Large intestine (tissue), 12 donors: ENCODE measurements at places on chromosomes 12 and 14. TPM values are rescaled to one million over a fixed set of nuclear protein-coding genes. Genes with fewer than 3 reads are reported as not detected.

- H3K4me1 ChIP-seq = no peaks in the 10 kb centered on the region
- H3K36me3 ChIP-seq = no peaks in the 10 kb centered on the region
- H3K27me3 ChIP-seq = no peaks in the 10 kb centered on the region
- H3K4me3 ChIP-seq = no peak overlapping the region
Measured at GRCh38 chr14:54877703-54878021, 25.0 kb downstream of the GCH1 start.

- DNase-seq = no peak
- no peak overlapping the region for H3K4me3 ChIP-seq
- H3K27me3 ChIP-seq = no peaks in the 10 kb centered on the region
- H3K4me1 ChIP-seq = no peaks in the 10 kb centered on the region
- no peak overlapping the region for H3K27ac ChIP-seq
Measured at GRCh38 chr14:101103321-101103901, 199.9 kb upstream of the RTL1 start.

GRCh38 chr14:22952418-22952817 is 4.5 kb downstream of the HAUS4 start:
- peaks cover 12% of the 10 kb centered on the region for H3K4me1 ChIP-seq
- H3K4me3 ChIP-seq = no peak overlapping the region
- H3K27me3 ChIP-seq = no peaks in the 10 kb centered on the region
- no peak overlapping the region for H3K27ac ChIP-seq

Gene NKX2-1
- polyA plus RNA-seq = not detected

DNA sequence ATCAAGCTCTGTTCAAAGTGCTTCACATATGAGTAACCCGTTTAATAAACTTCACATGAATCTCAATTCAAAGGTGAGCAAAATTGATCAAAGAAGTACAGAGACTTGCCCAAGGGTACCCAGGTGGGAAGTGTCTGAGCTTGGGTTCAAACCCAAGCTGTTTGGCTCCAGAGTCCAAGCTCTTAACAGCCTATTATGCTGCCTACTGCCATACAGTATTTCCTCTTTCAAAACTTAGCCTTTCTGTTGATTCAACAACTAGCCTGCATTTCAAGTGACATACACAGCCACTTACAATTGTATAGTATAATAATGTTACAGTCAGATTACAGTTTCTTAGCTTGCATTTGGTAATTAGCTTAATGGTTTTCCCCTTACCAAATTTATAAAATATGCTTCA is 29.7 kb downstream of the FRMD6 start:
- H3K4me3 ChIP-seq = no peak overlapping the region
- H3K4me1 ChIP-seq = no peaks in the 10 kb centered on the region
